ENCODE measurements at places on chromosomes 3 and 15.

GRCh38 chr3:105139881-105140560 is 226.7 kb upstream of the ALCAM start:
- no peak for DNase-seq

- no peak for DNase-seq
Observed at GRCh38 chr3:27990837-27991236, 250.6 kb upstream of the CMC1 start.

GRCh38 chr3:107221856-107222255 is 155.4 kb upstream of the CCDC54 start:
- no peak for DNase-seq

DNA sequence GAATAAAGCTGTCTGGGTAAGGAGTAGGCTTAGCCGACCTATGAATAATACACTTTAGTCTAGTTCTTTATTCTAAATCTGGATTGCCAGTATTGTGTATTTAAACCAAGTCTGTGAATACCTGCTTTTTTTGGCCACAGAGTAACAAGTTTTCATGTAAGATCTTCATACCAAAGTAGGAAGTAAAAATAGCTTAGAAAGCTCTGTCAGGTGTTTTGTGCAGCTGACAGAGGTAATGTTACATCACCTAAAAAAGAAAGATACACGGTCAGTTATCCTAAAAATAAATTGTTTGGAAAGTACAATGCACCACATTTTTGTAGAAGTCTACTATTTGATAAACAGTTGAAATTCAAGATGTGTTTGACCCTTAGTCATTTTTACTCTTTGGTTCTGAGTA is 16.5 kb downstream of the CALML4 start:
- DNase-seq, result no peak

- no peak for DNase-seq
Observed at GRCh38 chr15:96124436-96124835, 206.1 kb upstream of the NR2F2 start.

DNA sequence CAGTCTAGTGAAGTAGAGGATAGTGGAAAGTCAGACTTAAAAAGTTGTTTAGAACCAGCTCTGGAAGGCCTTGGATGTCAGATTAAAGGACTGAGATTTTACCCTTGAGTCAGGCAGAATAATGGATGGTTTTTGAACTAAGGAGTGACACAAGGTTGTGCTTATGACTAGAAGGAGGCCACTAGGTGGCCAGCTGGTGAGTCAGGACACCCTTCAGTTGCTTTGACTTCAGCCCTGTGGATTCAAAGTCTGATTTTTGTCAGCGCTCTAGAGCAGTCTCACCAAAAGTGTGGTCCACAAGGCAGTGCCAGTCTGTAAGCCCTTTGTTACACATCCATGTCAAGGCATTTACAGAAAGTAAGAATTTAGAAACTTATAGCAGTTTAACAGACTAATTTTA is 3.8 kb upstream of the GABPB1 start:
- peak; percentile 41 for DNase-seq

Data from adrenal gland (tissue), 19 donors.